Heart right ventricle (tissue), 16 donors: ENCODE measurements at places on chromosomes 5 and 9. TPM values are rescaled to one million over a fixed set of nuclear protein-coding genes. Genes with fewer than 3 reads are reported as not detected.

CCDC192 gene
- polyA plus RNA-seq = not detected

ANKRD18B gene
- polyA plus RNA-seq = 1.8 TPM

C9orf50 gene
- polyA plus RNA-seq = not detected

RASA1 gene
- polyA plus RNA-seq = 8.0 TPM

GTF3C5 gene
- 79.1 TPM for polyA plus RNA-seq

NMUR2 gene
- not detected for polyA plus RNA-seq

PDE6A gene
- not detected for polyA plus RNA-seq

TAF11L5 gene
- polyA plus RNA-seq = not detected

GMCL2 gene
- not detected for polyA plus RNA-seq

PDZD2 gene
- 24.1 TPM for polyA plus RNA-seq

FCN1 gene
- 2.1 TPM for polyA plus RNA-seq

SNCAIP gene
- polyA plus RNA-seq = 1.3 TPM

DOCK8 gene
- polyA plus RNA-seq = 0.83 TPM

RBM18 gene
- polyA plus RNA-seq = 13.6 TPM

ACOT12 gene
- polyA plus RNA-seq = 0.15 TPM

KLF9 gene
- polyA plus RNA-seq = 31.9 TPM

DOK3 gene
- 2.4 TPM for polyA plus RNA-seq

TMEM215 gene
- not detected for polyA plus RNA-seq

INSL6 gene
- polyA plus RNA-seq = not detected

SLC31A2 gene
- polyA plus RNA-seq = 9.1 TPM
